ENCODE measurements at places on chromosomes 5 and 9.

DNA sequence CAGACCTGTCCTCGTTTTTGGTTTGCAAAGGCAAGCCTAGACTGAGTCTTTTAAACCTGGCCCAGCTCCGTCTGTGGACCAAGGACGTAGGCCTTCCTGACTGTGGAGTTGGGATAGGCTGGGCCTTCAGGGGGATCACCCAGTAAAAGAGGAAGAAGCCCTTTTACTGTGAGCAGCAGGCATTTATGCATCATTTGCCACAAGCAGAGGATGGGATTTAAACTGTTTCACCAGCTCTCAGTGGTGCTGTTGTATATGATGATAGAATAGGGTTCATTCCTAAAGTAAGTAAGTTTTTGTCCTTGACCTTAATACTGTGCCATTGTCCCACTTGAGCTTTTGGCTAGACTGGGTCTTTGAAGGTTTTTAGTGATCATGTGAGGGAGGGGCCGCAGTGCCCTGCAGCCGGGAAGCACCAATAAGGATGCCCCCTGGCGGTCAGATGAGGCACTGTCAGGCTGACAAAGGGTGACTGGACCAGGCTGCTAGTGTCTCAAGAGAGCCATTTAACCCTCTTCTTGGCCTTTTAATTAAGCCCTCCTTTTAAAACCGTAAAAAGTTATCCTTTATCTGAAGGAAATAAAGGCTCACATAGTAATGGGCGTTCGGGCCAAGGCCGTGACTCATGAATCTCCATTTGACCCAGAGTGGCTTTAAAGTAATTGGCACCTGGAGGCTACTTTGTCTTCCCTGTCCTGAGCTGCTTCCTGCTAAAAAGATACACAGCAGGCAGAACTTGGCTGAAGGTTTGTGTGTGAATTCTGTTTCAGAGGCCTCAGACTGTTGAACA, 74.0 kb downstream of the UBAP1 start:
- peak; percentile 65 for DNase-seq

DNA sequence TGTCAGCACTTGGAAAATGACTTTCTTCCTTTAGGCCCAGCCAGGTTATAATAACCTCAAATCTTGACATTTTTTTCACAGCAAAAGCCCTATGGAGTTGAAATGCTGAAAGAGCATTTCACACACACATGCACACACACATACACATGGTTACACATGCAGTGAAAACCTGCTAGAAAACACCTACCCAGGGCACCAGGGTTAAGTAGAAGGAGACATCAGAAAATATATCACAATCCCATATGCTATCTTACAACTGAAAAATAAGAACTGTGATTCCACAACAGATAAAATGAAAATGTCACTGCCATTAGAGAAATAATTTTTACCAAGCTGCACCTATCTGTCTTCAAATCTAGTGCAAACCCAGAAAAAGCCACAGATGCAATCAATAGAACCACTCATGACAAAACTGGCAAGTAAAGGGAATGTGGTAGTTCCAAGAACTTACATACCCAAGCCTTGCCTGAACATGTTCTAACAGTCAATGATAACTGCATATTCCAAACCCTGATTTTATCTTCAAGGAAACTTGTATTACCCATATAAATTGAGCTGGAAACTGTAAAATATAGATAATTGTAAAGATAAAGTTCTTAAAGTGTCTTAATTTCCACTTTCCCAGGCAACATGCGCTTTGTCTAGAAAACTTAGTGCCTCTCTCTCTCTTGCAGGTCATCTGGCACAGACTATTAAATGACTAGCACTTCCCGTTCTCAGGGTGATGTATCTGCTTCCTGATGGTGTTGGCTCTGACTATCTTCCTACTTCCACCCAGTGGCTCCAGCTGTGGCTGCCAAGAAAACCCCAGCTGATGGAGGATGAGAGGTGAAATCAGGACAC, 250.2 kb upstream of the PTGER4 start:
- peak; percentile 42 for DNase-seq

- DNase-seq = no peak
Observed at GRCh38 chr5:54628050-54628449, 110.5 kb downstream of the SNX18 start.

- DNase-seq = no peak
Observed at GRCh38 chr9:122356627-122357026, 14.2 kb upstream of the PTGS1 start.

- DNase-seq = no peak
Observed at GRCh38 chr9:12628546-12628945, 64.6 kb upstream of the TYRP1 start.

- no peak for DNase-seq
Observed at GRCh38 chr9:10242255-10242654, 370.5 kb downstream of the PTPRD start.

GRCh38 chr5:129199308-129199707, 104.8 kb downstream of the ISOC1 start:
- no peak for DNase-seq

- DNase-seq = no peak
Observed at GRCh38 chr5:59684388-59685190, 208.9 kb downstream of the PDE4D start.

GRCh38 chr5:112849912-112850311, 11.2 kb upstream of the SRP19 start:
- no peak for DNase-seq

- DNase-seq = no peak
Observed at GRCh38 chr5:171852255-171852681, 66.7 kb downstream of the SMIM23 start.

DNA sequence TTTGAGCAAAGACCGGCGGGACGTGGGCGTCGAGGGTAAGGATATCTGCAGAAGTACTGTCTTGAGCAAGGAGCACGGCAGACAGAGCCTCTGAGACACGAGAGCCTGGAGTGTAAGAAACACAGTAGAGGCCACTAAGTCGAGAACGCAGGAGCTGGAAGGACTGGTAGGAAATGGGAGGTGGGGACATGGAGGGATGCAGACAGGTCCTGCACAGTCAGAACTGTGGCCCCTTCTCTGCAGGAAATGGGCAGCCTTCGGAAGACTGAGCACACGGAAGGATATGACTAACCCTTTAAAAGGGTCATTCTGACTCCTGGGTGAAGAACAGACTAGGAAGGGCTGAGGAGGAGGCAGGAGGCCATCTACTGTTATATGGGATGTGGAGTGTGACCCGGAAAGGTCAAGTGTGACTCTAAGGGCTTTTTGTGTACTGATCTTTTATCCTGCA, 1.4 kb upstream of the CAMSAP1 start:
- DNase-seq = no peak

GRCh38 chr5:71586052-71586940, 844 bp upstream of the MCCC2 start:
- DNase-seq = peak; percentile 29

- DNase-seq = no peak
Observed at GRCh38 chr5:176132471-176133288, 105.5 kb upstream of the SIMC1 start.

DNA sequence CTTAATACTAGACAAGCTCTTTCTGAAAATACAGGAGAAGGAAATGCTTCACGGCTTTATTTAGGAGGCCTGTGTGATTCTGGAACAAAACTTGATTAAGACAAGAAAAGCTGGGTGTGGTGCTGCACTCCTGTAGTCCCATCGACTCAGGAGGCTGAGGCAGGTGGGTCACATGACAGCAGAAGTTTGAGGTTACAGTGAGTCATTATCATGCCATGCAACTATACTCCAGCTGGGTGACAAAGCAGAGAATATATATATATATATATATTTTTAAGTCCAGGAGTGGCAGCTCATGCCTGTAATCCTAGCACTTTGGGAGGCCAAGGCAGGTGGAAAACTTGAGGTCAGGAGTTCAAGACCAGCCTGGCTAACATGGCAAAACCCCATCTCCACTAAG, 33.1 kb upstream of the SPIN1 start:
- DNase-seq = no peak

DNA sequence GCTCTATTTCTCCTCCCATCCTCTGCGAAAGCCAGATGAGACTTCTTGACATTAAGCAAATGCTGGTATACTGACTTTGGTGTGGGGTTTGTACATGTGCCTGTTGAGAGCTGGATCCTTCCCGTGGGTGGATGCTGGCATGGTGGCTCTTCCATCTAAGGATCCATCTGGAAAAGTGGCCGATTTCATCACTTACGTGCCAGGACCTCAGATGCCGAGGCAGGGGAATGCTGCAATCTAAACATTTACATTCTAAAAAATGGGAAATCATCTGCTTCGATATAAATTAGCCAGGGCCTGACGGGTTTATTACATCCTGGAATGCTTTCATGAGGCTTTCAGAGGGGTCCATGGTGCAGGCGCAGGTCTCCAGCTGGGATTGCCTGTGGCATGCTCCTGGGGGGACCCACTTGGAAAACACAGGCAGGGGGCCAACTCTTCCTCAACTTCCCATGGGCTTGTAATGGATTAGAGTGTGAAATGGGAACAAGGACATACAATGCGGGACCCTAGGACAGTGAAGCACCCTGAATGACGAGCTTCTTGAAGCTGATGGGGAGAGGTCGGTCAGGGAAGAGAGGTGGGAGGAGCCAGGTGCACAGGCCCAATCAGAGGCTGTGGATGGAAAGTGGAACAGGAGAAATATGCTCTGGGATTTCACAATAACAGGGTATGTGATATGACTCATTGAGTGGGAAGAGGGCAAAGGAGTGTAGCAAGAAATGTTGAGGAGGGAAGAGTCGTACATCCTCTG, 105.5 kb upstream of the PITX1 start:
- DNase-seq = peak; percentile 77

DNA sequence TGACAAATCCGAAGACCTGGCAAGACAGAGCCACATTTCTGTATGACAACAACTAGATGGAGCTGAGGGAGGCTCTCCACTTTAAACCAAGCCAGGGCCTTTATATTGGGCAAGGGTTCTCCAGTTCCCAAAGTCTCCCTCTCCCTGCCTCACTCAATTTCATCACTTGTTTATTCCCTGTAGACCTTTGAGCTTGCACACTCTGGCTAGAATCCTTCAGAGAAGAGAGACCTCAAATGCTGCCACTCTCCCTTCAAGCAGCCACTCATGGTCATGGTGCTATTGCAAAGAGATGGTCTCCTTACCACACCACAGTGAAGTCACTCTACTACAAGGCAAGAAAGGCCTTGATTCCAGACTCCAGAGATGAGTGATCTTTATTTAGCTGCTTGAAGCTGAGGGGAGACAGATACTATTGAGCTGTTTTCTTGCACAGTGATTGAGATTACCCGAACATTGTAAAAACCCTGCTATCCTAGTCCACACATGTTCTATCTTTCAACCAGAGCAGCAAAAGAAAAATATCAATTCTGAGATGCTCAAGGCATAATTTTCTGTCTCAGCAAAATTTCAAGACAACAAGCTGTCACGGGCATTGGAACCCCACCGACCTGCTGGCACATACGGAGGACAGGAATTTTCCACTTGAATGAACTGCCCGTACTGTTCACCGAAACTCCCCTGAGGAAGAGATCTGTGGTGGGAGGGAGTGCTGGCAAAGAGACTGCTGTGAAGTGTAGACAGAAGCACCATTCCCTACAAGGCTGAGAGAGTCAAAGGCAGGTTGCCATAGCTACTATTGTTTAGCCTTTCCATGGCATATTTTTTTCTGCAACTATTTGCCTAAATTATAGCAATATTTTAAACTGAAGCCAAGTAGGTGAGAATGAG, 81.1 kb downstream of the CDO1 start:
- DNase-seq = no peak

DNA sequence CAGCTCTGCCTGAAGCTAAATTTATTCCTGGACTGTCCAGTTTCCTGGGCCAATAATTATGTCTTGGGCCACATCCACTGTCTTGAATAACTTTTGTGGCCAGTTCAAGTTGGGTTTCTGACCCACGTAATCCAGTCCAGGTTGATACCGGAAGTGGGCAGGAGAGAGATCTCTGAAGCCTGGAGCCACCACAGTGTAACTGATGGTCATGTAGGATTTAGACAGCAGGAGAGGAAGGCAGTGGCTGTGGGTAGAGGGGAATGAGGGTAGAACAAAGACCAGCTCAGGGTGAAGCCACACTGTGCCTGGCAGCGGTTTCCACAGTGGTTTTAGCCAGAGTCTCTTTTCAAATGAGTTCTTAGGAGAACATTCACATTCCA, 30.2 kb downstream of the SH3PXD2B start:
- DNase-seq = no peak

GRCh38 chr9:125272697-125273096, 11.1 kb downstream of the GAPVD1 start:
- no peak for DNase-seq

DNA sequence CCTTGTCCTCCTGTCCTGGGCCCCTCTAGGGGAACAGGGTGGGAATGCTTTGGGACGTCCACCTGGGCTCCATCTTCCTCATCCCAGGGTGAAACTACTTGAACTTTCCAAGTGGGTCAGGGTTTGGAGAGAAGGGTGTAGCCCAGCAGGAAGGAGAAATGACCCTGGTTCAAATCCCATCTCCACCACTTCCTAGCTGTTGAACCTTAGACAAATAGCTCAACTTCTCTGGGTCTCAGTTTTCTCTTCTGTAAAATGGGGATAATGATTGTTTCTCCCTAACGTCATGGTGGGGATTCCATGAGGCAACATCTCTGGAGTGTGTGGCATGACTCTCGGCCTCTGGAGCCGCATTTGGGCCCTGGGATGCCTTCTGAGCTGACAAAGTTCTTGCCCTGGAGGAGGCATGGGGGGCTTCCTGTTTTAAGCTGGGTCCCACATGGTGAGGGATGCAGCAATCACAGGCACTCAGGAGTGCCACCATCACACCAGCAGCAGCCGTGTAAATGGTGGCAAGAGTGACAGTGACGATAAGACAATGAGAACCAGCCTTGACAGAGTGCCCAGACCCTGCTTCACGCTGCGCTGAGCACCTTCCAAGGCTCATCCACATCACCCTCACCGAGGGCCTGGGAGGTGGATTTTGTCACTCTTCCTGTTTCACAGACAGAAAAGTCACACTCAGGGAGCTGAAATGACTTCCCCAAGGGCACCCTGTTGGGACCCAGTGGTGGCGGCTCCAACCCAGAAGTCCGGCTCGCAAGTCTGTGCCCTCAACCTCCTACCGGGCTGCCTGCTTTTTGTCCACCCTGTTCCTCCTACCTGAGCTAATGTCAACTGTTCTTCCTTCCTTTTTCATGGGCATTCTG, 69.5 kb upstream of the IER5L start:
- no peak for DNase-seq

DNA sequence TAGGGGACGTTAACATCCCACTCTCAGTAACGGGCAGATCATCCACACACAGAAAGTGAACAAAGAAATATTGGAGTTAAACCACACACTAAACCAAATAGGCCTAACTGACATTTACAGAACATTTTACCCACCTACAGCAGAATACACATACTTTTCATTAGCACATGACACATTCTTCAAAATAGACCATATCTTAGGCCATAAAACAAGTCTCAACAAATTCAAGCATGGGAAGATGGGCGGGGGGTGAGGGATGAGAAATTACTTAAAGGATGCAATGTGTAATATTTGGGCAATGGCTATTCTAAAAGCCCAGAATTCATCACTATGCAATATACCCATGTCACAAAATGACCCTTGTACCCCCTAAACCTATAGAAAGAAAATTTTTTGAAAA, 226.2 kb downstream of the ATPSCKMT start:
- no peak for DNase-seq

DNA sequence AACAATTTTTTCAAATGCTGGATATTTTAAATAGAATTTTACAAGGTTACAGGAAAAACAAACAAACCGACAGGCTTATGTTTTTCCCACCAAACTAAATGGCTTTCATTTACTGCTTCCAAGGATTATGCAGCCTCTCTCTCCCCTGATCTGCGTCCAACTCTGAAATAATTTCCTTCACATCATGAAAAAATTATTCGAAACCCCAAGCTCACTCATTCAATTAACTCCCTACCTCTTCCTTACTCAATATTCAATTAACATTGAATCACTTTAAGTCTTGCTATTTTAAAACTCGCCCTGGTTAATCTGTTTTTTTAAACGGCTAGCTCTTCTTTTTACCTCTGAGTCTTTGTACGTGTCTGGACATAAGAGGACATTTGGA, 336.2 kb downstream of the AGTPBP1 start:
- no peak for DNase-seq

- DNase-seq = no peak
Observed at GRCh38 chr9:100472268-100472667, 681 bp upstream of the TMEFF1 start.

Data from fibroblast of pulmonary artery (primary cell).